GM20000 (cell line): ENCODE measurements at places on chromosomes 7 and 10.

DNA sequence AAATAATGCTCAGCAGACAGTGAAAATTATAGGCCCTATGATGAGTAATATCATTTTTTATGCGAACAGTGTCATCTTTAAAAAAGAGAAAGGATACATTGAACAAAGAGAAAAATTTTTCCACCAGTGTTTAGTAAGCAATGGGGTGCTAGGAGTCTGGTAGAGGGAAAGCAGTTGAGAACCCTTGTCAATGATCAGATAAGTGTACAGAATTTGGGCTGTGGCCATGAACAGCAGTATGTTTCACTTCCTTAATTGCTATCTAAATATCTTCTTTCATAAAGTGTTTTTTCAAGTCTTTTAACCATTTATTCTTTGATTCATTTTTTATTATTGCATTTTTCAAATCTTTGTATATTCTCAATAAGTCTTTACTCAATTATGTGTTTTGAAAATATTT lies 750.7 kb upstream of the KCND2 start:
- DNase-seq: no peak

DNA sequence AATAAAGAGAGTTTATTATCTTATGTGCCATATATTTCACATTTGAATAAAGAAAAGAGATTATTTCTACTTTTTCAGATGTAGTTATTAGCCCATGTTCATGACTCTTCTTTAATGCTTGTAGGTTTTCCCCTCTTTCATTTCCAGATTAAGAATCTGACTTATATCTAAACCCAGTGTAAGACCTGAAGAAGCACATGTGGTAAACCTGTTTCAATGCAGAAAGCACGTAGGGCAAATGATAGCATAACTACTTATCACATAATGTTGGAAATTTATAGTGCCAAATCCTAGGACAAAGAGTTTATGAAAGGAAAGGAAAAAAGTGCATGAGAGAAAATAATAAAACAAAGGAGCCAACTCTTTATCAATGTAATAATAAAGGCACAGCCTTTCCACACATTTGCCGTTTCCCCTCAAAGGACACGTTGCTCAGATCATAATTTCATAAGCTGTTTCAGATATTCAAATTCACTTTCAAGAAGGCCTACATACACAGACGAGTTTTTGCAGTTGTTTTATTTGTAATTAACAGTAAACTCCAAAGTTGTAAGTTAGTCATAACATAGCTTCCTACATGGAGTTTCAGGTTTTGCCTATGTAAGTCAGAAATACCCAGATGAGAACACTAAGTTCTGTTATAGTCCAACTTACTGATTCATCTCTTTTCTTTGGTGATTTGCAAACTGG lies 88.8 kb upstream of the MDFIC start:
- DNase-seq: peak; percentile 39

DNA sequence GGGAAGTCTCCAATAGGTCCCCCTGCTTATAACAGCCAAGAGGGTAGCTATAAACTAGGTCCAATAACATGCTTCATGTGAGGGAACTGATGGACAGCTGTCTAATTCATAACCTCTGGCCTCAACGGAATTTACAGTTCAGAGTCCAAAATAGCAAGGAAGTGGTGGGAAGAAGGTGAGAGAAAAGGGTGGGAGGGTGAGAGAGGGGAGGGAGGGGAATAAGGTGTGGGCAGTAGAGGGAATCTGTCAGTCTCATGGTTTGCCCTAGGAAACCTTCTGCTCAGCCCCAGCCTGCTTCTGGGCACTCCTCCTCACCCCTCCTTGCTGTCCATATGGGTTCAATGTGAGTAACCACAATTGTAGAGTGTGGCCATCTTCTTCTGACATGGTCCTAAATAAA lies 133.4 kb upstream of the ADO start:
- no peak for DNase-seq

DNA sequence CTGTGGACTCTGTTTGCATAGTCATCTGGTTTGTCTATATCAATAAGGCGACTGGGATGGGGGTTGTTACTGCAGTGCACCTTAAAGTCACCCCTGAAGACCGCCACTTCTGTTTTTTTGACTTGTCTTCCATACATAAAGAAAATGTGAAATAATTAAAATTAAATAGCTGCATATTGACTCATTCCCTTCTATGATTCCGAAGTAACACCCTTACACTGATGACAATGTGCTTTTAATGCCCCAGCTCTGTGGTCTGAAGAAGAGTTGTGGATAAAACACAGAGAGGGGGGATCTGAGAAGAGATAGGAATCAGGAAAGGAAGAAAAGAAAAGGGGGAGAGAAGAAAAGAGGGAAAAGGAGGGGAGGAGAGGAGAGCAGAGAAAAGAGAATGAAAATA lies 796.9 kb upstream of the MBL2 start:
- DNase-seq: no peak

DNA sequence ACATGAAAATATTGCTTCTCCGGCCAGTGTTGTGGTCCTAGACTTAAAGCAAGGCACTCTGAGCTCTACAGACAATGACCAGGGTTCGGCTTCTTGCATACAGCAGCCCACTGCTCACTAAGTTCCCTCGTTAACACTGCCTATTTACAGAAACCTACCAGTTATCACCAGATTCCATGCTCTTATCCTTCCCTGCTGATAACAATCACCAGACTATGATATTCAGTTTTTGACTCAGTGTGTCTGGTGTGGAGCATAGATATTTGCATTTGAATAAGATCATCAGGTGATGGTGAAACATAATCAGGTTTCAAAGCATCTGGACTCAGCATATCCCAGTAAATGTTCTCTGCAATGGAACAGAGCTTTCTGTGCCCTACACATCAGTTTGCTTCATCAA lies 182.3 kb downstream of the SNX13 start:
- no peak for DNase-seq
